Body of pancreas (tissue), 4 donors: ENCODE measurements at places on chromosomes 13 and 19.

DNA sequence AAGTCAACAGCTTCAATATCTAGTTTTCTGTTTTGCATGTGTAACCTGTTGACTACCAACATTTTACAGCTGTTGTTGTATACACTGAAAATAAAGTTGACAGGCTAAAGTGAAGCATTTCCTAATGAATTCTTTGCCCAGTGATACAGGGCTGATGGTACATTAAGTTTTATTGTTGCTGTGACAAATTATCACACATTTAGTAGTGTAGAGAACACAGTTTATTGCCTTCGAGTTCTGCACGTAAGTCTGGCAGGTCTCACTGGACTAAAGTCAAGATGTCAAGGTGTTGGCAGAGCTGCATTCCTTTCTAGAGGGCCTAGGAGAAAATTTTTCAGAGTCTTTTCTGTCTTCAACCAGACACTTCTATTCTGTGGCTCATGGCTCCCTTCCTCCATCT lies 184.2 kb downstream of the SLITRK6 start:
- DNase-seq = no peak

GRCh38 chr19:7360393-7360984 lies 11.8 kb downstream of the ARHGEF18 start:
- DNase-seq = no peak

DNA sequence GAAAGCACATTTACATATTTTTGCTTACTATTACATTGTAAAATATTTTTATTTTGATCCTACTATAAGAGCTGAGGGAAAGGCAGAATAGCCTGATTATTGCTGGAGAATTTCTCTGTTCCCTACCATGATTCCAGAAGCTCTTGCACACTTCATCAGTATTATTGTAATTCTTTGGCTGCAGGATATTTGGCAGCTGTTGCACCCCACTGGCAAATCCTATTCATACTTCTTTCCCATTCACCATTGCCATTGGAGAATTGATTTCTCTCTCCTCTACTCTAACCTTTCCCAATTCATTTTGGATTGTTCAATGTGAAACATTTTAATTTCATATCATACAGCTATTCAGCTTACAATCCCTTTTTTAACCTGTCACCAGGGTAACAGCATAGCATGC lies 238.0 kb downstream of the GGACT start:
- DNase-seq = no peak

- no peak for DNase-seq
Measured at GRCh38 chr13:98158172-98158899, 15.4 kb downstream of the FARP1 start.

- no peak for DNase-seq
Measured at GRCh38 chr13:89843621-89844020, 1503.9 kb upstream of the MIR17HG start.

DNA sequence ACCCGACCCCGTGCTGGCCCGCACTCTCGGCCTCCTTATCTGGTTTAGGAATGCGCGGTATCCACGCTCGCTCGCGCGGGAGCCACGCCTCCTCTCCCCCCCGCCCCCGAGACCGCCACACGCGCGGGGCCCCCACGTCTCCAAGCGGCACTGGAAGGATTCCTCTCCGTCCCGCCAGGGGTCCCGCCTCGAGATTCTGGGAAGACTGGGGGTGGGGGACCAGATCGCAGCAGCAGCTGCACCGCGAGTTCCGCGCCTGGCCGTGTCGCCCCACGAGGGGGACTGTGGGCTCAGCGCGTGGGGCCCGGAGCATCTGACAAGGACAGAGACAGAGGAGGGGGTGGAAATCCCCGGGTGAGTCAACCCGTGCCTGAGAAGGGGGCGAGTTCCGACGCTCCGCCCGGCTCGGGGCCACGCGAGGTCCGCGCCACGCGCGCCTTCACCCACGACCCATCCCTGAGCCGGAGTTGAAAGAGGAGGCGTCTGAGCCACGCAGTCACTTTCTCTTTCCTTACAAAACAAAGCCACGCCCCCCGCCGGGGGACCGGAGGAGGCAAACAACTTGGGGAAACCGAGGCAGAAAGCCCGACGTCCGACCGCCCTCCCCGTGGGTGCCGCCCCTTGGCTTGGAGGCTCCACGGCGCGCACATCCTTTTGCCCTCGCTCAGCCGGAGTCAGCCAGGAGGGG lies 814 bp downstream of the S1PR2 start:
- peak; percentile 41 for DNase-seq
